ENCODE measurements at places on chromosomes 7 and 10. TPM values are rescaled to one million over a fixed set of nuclear protein-coding genes. Genes with fewer than 3 reads are reported as not detected.

The LIPK gene
- not detected for total RNA-seq

The ELAPOR2 gene
- 4.4 TPM for total RNA-seq

The METTL27 gene
- total RNA-seq, result 2.1 TPM

The ZNF239 gene
- total RNA-seq, result 1.4 TPM

The RASA4B gene
- total RNA-seq, result 16.1 TPM

The TAS2R41 gene
- not detected for total RNA-seq

The INA gene
- 0.54 TPM for total RNA-seq

The SERPINE1 gene
- total RNA-seq, result not detected

The STEAP2 gene
- total RNA-seq, result not detected

The NXPH1 gene
- total RNA-seq, result not detected

The ASB4 gene
- total RNA-seq, result not detected

The GTF2IRD1 gene
- 0.80 TPM for total RNA-seq

The UTF1 gene
- not detected for total RNA-seq

The MYL7 gene
- total RNA-seq, result not detected

The HKDC1 gene
- total RNA-seq, result 3.7 TPM

The LRRC18 gene
- total RNA-seq, result not detected

The OPN1SW gene
- total RNA-seq, result not detected

The CALML5 gene
- total RNA-seq, result not detected

The LIPJ gene
- total RNA-seq, result not detected

The CLRN3 gene
- not detected for total RNA-seq

The CCZ1B gene
- total RNA-seq, result 84.4 TPM

The SH2D4B gene
- 0.17 TPM for total RNA-seq

The HNRNPA2B1 gene
- total RNA-seq, result 704 TPM

The AGMO gene
- not detected for total RNA-seq

The ZCWPW1 gene
- 2.4 TPM for total RNA-seq

The CEP41 gene
- total RNA-seq, result 14.4 TPM

The CHAT gene
- not detected for total RNA-seq

The PDZD7 gene
- total RNA-seq, result 0.71 TPM

The HABP2 gene
- not detected for total RNA-seq

The POU6F2 gene
- 0.12 TPM for total RNA-seq

The ELFN1 gene
- total RNA-seq, result 0.10 TPM

The ZMIZ2 gene
- 234 TPM for total RNA-seq

The PON1 gene
- not detected for total RNA-seq

The GNGT1 gene
- not detected for total RNA-seq

The CRPPA gene
- 1.1 TPM for total RNA-seq

The MACROH2A2 gene
- 3.5 TPM for total RNA-seq

The GFRA1 gene
- total RNA-seq, result not detected

The ZNF488 gene
- not detected for total RNA-seq

The TET1 gene
- total RNA-seq, result 1.7 TPM

The PRRT4 gene
- not detected for total RNA-seq

The ITIH2 gene
- total RNA-seq, result not detected

The NKX2-3 gene
- total RNA-seq, result not detected

The DDIT4 gene
- 202 TPM for total RNA-seq

The FRMD4A gene
- total RNA-seq, result not detected

All from T-helper 1 cell treated with Interleukin-12 subunit alpha and Interleukin-12 subunit beta and Interleukin-4 antibody, amounts not matched to agents 30 ng/mL and 1 ng/mL, for 36 hours (primary cell).